ENCODE measurements at places on chromosomes 3 and 15.

GRCh38 chr3:146133441-146133840 is 27.5 kb downstream of the PLOD2 start:
- no peak for DNase-seq

GRCh38 chr3:129357616-129358015 is 70.8 kb downstream of the EFCAB12 start:
- no peak for DNase-seq

DNA sequence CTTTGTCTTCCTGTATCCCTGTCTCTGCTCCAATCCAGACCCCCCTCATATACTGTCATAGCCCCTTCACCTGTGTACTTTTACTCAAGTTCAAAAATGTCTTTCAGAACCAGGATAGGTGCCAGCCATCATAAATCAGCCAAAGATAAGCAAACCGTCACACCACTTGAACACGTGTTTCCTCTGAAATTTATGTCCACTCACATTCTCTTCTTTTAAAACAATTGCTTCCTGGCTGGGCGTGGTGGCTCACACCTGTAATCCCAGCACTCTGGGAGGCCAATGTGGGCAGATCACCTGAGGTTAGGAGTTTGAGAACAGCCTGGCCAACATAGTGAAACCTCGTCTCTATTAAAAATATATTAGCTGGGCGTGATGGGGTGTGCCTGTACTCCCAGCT is 74.1 kb downstream of the IGF2BP2 start:
- DNase-seq = no peak

DNA sequence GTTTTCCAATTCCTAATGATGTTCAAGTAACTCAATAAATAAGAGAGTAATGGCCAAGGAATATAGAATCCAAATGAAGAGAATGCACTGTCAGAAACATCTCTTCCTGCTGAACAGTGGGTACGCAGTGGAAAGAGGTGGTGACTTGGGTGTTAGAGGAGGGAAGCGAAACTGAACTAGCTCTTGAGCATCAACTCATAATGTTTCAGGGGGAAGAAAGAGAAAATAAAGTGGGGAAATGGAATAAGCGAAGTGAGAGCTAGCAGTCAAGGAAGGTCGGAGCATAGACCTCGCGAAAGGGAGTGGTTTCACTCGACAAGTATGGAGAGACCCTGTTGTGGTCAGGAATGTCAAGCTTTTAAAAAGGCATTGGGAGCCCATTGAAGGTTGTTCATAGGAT is 309.5 kb downstream of the GAP43 start:
- DNase-seq = no peak

DNA sequence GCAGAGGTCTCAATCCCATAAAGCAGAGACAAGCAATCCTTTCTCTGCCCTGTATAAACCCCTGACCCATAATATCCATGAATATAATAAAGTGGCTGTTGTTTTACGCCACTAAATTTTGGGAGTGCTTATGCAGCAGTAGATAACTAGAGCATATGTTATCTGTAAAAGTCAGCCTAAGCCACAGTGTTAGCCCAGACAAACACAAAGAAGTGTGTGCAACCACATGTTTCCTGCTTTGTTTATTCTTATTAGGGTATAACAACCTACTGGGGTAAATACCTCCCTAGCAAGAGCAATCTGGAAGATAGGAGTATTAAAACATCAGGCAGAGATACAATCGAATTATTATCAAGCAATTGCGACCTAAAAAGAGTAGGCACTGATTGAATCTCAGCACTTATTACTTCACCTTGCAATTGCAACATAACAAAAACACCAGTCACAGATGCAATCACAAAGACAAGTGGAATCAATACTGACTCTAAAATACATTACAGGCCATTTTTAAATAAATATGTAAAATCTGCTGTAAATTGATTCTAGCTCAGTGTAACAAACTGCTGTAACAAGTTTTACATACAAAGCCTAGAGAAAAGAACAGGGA is 94.6 kb upstream of the UBE2E2 start:
- DNase-seq = no peak

GRCh38 chr3:52220380-52221026 is 4.9 kb downstream of the TLR9 start:
- DNase-seq = no peak

GRCh38 chr3:37140899-37141541 is 33.4 kb downstream of the LRRFIP2 start:
- no peak for DNase-seq

- no peak for DNase-seq
Observed at GRCh38 chr3:111128884-111129283, 57.3 kb downstream of the NECTIN3 start.

DNA sequence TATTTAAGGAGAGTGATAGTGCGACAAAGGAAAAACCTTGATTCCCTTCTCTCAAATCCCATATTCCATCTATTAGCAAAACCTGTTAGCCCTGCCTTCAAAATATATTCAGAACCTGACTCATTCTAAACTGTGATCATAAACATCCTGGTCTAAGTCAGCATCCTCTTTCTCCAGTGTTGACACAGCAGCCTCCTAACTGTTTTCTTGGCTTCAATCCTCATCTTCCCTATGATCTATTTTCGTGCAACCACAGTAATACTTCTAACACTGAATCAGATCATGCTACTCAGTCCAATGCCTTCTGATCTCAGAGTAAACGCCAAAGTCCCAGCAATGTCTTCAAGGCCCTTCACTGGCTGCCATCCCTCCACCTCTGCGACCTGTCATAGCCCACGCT is 785.1 kb downstream of the EDEM1 start:
- DNase-seq = no peak

DNA sequence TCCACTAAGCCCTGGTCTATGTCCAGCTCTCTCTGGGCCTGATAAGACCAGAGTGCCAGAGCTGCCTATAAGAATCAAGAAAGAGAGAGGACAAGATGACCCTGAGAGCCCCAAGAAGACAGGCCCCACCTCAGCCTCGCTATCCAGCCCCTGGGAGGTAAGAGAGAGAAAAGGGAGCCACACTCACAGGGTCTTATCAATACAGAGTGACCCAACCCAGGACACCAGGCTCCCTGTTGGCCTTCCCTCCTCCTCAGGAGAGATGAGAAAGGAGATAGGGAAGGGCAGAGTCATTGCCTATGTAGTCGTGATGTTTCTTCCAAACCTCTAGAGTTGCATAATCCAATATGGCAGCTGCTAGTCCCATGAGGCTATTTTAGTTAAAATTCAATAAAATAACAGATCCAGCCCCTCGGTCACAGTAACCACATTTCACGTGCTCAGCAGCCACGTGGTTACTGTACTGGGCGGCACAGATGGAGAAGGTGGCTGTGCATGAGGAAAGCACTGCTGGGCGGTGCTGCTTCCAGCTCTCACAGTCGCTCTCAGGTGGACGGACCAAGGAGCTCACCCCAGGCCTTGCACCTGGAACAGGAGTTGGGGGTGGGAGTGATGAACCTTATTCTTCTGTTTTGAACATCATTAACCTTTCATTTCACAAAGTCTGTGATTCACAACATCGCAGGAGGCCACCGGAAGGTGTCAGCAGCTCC is 525.8 kb downstream of the SHQ1 start:
- no peak for DNase-seq

DNA sequence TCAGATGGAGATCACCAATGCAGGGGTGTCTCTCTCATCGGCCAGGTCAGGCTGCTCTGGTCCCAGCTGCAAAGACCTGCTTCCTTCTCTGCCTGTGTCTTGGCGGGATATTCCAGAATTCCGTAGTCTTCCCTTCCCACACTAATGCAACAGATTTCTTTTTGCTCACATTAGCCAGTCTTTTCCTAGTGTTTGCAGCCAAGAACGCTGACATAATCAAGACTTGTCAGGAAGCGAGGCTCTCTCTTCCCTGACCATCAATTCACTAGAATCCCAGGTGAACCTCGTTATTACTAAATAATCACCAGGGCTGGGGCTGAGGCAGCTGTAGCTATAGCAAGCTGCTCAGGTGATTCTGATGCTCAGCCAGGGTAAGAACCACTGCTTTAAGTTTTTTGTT is 43.2 kb upstream of the ACKR4 start:
- DNase-seq = no peak

DNA sequence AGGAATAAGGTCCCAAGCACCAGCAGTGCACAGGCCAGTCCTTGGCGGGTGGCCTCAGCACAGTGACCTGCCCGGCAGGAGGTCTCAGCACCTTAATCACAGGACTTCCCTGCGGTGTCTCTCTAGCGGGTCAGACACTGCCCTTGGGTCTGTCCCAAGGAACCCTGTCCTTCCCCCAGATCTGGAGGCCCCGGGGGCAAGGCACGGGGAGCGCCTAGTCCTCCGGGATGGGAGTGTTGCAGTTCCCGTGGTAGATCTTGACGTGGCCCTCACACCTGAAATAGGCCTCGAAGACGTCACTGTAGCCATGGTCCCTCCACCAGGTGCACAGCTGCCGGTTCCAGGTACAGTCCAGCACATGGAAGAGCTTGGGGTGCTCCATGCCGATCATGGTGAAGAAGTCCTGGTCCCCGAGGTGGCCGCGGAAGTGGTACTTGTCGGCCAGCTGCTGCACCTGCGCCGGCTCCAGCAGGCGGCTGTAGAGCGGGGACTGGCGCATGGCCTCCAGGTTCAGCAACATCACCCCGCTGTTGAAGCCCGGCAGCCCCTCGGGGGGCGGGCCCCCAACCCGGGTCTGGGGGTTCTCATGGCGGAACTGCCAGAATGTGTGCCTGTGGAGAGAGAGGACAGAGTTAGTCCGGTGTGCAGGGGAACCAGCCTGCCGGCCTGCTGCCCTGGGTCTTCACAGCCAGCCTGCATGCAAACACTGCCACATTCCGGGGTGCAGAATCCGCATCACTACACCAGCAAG is 201.3 kb downstream of the XXYLT1 start:
- no peak for DNase-seq

- DNase-seq = no peak
Observed at GRCh38 chr3:141413801-141414689, 45.7 kb downstream of the ZBTB38 start.

- no peak for DNase-seq
Observed at GRCh38 chr3:128107834-128108233, 15.8 kb downstream of the RUVBL1 start.

DNA sequence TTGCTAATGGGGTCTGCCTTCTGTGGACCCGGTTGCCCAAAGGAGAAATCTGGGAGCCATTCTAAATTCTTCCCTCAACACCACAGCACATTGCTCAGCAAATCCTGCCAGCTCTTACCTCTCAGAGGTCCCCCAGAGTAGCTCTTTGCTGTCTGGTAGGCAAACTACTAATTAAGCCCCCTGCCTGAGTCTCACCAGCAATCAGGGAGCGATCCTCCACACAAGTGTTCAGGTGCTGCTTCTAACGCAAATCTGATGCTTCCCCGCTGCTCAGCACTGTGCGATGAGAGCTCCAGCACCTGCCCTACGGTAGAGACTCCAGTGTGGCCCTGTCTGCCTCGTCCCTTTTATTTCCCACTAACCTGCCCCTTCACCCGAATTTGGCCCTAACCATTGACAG is 60.5 kb downstream of the HCN4 start:
- DNase-seq = no peak

GRCh38 chr3:72441284-72441994 is 406.8 kb downstream of the SHQ1 start:
- DNase-seq = no peak

DNA sequence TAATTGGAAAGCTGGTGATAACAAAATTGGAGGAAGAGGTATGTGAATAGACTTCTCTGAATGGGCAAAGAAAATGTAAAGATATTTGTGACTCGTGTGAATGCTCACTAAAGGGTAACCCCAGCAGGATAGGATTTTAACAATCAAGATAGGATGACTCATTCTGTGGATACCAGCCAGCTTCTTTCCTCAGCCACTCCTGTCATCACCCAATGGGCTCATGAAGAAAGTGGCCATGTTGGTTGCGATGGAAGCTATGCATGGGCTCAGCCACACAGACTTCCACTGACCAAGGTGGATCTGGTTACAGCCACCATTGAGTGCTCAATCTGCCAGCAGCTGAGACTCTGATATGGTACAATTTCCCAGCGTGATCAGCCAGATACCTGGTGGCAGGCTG is 40.9 kb downstream of the STRIT1 start:
- DNase-seq = no peak

DNA sequence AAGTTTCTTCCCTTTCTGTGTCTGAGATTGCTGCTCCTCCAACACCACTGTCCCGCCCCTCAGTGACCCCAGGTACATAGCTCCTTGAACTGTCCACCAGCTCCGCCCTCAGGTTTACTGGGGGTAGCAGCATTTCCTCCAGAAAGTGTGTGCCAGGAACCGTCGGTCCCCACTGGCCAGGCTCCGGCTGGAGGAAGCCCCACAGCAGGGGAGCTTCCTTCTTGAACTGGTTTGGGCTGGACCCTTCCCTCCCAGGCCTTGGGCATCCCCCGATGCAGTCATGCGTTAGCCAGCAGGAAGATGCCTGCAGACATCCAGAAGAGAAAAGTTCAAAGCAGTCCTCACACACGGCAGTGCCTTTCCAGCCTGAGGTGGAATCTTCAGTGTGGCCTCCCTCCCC is 19.7 kb downstream of the PAK6 start:
- no peak for DNase-seq

DNA sequence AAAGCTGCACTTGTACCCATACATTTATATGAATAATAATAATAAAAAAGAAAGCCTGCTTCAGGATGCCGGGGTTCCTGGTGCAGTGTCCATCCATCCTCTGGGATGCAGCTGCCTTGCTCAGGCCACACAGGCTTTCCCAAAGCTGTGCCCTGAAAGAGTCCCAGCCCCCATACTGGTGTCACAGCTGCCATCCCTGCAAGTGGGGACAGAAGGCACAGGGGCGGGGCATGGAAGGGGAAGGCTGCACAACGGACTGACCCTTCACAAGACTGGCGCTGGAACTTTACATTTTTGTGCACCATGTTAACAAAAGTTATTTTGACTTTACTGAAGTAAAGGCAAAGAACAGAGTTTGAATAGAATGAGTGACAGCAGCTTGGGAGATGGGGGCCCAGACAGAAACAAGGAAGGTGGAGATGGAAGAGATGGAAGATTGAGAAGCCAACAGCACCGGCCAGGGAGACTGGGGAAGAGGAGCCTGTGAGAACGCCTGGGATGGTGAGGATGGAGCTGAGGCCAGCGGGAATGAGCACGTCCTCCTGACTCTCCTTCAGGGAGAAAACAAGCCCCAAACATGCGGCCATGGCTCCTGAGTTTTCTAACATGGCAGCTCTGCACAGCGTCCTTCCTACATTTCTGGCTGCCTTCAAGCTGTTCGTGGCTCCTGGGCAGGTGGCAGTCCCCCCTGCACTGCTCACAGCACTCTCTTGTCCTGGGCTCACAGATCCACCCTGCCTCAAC is 73.1 kb downstream of the ABTB1 start:
- no peak for DNase-seq

DNA sequence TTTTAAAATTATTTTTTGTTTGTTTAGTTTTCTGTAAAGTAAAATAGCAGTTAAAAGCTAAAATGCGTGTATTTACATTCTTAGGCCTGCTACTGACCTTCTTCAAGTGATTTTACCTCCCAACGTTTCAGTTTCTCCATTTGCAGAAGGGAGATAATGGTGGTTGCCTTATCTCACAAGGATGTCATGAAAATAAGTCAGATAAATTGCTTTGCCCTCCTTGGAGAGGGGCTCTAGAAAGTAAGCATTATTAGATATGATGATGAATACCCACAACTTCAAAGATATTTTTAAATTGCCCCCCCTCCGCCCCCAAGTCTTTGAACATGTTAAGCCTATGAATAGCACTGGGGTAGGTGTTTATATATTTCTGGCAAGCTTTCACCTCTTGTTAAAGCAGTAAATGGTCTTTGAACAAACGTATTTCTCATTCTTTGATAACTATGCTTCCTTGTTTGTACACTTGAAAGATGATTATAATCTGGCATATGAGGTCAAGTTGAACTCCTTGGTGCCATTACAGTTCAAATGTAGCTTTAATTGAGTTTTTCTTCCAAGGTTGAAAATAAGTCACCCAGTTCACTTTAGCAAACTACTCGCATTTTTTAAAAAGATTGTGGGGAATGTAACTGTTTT is 6.4 kb downstream of the TERC start:
- no peak for DNase-seq
